ENCODE measurements at places on chromosomes 1 and 21.

GRCh38 chr1:99557546-99558202 lies 88.2 kb upstream of the PALMD start:
- peak; percentile 51 for DNase-seq

GRCh38 chr1:13766592-13767564 lies 66.9 kb downstream of the PRDM2 start:
- peak; percentile 76 for DNase-seq

DNA sequence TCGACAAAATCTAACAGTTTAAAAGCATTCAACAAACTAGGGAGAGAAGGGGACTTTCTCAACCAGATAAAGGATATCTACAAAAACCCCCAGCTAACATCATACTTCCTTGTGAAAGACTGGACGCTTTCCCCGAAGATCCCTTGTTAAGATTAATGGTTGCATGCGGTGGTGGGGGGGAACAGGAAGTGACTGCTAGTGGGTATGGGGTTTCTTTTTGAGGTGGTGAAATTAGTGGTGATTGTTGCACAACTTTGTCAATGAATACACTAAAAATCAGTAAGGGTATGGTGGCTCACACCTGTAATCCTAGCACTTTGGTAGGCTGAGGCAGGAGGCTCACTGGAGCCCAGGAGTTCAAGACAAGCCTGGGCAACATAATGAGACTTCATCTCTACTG lies 26.9 kb upstream of the EYA3 start:
- no peak for DNase-seq

DNA sequence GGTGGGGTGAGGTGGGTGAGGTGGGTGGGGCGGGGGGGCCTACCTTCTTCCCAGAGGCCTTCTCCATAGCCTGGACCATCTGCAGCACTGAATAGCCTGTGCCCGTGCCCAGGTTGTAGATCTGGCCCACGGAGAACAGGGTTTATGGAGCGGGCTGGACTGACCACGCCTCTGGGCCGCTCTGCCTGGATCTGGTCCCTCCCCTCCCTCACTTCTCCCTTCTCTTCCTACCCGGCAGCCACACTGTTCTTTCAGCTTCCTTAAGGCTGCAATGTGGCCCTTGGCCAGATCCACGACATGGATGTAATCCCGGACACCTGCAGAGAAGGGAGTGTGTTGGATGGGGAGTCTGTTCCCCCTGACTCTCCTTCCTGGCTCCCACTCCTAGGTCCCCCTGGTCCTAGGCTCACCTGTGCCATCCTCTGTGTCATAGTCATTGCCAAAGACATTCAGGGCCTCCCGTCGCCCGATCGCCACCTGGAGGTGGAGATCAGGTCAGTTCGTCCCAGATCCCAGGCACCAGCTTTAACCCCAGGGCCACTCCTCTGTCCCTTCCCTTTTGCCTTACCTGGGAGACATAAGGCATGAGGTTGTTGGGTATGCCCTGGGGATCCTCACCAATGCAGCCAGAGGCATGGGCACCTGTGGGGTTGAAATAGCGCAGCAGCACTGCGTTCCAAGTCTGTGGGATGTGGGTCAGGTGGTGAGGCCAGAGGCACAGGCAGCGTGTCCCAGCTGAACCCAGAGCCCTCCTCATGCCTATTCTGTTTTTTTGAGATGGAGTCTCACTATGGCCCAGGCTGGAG lies 3.9 kb downstream of the GALE start:
- no peak for DNase-seq

DNA sequence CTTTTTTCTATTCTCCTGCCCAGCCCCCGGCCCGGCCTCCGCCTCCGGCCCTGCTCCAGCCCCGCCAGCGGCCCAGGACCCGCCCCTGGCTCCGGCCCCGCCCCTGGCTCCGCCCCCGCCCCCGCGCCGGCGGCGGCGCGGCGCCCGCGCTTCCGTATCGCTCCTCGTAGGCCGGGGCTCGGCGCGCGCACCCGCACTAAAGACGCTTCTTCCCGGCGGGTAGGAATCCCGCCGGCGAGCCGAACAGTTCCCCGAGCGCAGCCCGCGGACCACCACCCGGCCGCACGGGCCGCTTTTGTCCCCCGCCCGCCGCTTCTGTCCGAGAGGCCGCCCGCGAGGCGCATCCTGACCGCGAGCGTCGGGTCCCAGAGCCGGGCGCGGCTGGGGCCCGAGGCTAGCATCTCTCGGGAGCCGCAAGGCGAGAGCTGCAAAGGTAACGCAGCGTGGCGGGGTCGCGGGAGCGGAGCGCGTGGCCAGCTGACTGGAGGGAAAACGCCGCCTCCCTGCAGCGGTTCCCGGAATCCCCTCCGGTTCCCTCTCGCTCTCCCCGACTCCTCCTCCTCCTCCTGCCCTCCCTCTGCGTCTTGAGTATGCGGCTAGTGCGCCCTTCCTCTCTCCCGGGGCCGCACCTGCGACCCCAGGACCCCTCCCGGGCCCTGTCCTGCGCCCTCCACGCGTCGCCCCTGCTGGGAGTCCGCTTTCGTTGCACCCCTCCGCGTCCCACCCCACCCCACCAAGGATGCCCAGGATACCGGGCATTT lies at the start of gene IFNAR2:
IFNAR2 (plus strand) TSS at position 155 of the 761 bp plus-strand sequence. CDS start 11,985 bp downstream, outside the sequence.
- DNase-seq, result peak; percentile 91

DNA sequence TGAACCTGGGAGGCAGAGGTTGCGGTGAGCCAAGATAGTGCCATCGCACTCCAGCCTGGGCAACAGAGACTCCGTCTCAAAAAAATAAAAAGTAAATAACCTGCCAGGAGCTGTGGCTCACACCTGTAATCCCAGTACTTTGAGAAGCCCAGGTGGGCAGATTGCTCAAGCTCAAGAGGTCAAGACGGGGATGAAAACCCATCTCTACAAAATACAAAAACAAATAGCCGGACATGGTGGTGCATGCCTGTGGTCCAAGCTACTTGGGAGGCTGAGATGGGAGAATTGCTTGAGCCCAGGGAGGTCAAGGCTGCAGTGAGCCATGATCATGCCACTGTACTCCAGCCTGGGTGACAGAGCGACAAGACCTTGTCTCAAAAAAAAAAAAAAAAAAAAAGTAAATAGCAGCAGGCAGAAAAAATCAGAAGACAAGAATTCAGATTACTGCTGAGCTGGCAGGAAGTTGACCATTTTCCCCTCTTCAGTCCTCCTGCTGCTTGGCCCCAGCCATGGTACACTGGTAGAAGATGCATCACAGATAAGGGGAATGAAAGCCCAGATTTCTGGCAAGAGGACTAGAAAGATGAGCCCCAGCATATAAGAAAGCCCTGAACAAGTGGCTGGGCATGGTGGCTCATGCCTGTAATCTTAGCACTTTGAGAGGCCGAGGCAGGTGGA lies 97.6 kb downstream of the TOMM20 start:
- no peak for DNase-seq

DNA sequence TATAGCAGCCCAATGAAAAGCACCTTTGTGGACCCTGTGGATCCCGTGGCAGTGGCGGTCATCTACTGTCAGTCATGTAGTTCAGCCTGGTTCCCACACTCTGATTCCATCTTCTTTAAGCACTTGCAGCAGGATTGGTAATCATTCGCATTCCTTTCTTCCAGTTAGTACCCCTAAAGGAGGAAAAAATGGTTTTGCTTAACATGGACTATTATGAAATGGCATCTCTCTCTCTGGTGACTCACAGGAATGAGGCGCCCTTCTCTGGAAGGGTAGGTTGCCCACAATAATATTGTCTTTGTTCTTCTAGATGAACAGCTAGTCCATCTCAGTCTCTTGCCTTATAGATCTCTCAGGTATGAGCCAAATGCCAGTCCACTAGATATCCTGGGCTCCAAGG lies 127.9 kb upstream of the MROH9 start:
- DNase-seq, result peak; percentile 22

DNA sequence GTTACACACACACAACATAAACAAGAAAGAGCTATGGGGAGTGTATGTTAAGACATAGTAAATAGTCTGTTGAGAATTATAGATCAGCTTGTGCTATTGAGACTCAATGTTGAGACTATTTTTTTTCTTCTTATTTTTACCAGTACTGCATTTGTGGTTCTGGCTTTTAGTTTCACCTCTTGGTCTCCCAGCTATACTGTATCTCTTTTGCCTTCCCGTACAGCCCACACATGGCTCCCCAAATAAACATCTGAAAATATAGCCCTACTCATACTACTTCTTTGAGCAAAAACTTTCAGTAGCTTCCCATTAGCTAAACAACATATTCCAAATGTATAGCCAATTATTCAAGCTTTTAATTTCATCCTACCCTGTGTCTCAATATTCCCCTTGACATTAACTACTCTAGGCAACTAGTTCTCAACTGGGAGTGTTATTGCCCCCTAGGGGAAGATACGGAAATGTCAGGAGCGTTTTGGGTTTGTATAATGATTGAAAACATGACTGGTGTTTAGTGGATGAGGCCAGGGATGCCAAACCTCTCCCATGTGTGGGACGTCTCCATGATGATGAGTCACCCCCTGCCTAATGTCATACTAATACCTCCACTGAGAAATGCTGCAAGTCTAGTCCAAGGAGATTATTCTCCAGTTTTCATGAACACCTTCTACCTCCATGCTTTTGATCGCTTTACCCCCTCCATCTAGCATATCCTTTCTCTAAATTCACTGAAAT lies 6.8 kb downstream of the RPE65 start:
- DNase-seq, result peak; percentile 64

- DNase-seq, result no peak
Observed at GRCh38 chr1:75034376-75034775, 99.8 kb upstream of the LHX8 start.

- no peak for DNase-seq
Observed at GRCh38 chr1:194338241-194338948, 1152.0 kb upstream of the B3GALT2 start.

GRCh38 chr1:216535059-216535458 lies 111.8 kb upstream of the USH2A start:
- no peak for DNase-seq

GRCh38 chr1:6234502-6235295 lies 1.1 kb downstream of the ICMT start:
- no peak for DNase-seq

GRCh38 chr1:160630523-160631451 lies 16.1 kb downstream of the SLAMF1 start:
- no peak for DNase-seq

DNA sequence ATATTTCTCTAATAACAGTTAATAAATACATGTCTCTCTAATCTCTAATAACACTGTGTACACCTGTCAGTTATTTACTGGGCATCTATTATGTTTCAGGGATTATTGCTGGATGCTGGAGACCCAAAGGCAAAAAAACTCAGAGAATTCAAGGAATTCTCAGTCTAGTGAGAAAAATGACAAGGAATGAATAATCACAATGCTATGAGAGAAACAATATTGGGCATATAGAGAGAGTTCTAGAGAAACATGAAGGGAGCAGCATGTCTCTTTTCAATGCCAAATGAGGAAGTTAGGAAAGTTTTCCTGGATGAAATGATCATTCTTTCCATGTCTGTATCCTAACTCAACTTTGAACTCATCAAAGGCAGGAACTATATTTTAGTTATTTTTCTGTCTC lies 82.8 kb downstream of the TNFSF18 start:
- no peak for DNase-seq

- DNase-seq, result no peak
Observed at GRCh38 chr21:14629461-14629860, 83.3 kb upstream of the SAMSN1 start.

DNA sequence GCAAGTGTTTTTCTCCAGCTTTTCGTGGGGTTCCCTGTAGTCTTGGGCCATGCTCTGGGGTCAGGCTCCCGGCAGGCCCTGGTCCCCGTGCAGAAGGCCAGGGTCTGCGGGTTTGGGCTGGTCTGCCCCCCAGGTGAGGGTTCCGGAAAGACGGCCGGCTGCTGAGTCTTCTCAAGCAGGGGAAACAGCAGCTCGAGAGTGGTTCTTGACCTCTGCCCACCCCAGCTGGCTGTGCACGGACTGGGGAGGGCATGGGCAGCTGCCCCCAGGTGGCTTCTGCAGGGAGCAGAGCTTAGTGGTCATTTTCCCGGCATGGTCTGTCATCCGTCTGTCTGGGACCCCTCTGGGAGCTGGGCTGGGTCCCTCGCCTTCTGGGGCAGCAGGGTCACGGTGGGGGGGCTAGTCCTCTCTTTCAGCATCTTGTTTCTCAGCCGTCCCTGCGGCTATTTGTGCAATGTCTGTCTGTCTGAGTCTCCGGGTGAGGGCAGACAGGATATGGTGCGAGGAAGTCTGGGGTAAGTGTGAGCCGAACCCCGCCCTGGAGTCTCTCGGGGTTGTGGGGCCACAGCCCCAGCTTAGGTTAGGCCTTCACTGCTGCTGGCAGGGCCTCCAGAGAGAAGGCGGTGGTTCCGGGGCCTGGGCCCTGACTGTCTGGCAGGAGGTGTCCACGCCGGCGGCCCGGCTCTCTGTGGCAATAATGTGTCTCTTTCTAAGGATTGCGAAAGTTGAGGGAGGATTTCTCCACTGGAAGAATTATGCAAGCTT lies 6.1 kb downstream of the SKI start:
- peak; percentile 65 for DNase-seq

DNA sequence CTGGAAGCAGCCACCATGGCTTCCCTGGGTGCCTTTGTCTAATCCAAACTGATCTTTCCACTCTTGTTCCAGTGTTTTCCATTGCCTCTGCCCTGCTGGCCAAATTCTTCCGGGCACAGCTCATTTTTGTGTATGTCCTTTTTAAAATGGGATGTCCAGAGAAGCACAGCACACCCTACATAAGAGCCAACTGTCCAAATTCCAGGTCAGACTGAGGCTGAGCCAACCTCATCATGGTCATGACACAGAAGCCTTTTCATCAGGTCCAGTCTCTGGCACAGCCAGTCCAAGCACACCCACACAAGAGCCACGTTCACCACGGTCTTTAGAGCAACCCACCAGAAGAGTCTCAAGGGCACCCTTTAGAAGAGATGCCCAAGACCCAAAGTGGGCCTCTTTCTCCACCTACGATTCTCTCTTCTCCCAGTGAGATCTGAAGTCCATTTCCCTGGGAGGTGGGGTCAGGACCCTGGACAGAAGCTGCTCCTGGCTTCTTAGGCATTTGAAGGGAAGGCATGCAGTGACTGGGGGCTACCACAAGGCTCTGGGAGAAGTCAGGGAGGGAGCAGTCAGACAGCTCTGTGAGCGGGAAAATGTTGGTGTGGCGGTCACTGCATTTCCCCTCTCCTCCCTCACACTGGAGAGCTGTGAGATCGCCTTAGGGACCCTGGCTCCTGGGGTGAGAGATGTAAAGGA lies 53.2 kb downstream of the SYT2 start:
- peak; percentile 61 for DNase-seq

DNA sequence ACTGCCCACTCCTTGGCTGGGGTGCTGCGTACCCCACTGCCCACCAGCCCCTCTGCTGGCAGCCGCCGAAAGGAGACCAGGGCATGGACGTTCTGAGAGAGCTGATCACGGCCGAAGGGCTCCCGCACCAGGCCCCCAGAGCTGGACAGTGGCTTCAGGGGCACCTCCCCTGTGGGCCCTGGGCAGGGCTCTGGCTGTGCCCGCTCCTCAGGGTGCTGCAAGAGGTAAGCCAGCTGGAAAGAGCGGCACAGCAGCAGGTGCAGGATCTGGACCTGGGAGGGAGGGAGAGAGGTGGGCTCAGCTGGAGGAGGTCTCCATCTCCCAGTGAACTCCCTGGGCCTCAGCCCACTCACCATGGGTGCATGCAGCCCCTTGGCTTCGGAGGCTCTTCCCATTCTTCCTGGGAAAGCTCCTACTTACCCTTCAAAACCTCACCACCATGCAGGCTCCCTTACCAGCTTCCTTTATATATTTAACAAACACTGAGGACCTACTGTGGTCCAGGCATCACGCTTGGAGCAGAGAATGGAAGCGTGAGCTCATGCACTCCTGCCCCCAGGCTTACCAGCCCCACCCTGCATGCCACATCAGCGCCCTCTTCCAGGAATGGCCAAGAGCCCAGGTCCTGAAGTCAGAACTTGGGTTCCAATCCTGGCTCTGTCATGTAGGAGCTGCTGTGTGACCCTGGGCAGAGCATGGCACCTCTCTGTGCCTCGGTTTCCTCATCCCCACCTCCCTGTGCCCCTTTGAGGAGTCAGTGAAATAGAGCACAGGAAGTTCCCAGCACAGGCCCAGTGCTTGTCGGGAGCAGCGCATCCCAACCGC lies 6.8 kb upstream of the KIF17 start:
- no peak for DNase-seq
